ENCODE measurements at places on chromosomes 12 and 14.
A peak's percentile ranks its signal among the peaks of the same experiment; 100 is the strongest.

DNA sequence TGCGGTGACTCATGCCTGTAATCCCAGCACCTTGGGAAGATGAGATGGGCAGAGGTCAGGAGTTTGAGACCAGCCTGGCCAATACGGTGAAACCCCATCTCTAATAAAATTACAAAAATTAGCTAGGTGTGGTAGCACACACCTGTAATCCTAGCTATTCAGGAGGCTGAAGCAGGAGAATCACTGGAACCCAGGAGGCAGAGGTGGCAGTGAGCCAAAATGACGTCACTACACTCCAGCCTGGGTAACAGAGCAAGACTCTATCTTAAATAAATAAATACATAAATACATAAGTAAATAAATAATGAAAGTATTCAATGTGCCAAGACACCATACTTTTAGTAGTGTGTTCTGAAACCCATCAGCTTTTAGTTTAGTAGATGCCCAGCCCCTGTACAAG lies 308.1 kb upstream of the FLRT2 start:
- DNase-seq = no peak

DNA sequence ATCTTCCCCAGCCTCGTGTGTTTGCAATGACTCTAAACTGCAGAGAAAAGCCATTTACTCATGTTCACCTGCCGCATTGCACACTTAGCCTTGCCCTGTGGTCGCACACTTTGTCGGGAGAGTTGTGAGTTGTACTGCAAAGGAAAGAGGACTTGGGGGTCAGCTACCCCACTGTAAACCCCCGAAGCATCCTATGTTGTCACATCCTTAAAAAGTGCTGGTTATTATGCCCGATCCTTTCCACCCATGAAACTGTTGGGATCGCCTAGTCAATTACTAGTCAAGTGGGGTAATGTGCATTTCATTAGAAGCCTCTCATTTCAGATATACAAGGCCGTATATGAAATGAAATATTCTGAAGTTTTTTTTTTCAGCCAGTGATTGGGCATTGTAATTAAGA lies 98.2 kb downstream of the SRRM4 start:
- DNase-seq = no peak

DNA sequence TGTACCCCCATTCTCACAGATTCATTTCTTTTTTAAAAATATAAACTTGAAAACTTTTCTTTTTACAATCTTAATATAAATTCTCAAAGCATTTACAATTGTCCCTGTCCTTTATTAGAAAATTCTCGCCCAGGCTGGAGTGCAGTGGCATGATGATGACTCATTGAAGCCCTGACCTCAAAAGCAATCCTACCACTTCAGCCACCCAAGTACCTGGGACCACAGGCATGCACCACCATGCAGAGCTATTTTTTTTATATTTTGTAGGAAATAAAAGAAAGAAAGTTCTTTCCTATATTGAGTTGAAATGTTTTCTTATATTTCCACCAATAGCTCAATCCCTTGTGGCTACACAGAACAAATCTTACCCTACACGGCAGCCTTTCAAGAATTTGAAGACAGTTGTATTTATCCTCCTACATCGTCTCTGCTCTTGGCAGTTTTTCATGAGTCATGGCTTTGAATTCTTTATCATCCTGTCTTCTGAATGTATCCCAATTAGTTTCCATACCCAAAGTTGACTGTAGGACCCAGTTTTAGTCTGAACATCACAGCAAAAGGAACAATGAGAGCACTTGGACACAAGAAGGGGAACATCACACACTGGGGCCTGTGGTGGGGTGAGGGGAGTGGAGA lies 52.4 kb downstream of the SYT1 start:
- no peak for DNase-seq

DNA sequence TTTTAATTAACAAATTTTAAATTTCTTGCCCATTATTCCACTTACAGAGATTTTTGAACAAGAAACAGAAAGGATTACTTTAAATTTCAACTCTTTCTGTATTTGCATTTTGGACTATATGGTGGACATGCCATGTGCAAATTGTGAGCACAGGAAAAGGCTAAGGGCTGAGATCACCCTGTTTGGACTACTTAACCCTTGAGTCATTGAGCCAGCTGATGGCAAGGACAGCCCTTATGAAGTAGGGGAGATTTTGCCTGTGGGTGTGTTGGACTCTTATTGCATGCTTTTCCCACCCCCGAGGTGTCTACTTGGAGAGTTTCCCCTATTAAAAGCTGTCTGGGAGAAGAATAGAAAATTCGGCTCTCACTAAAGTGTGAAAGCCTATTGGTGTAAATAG lies 17.2 kb downstream of the DERA start:
- no peak for DNase-seq

GRCh38 chr14:103576371-103577024 lies 13.7 kb downstream of the COA8 start:
- peak; percentile 85 for DNase-seq

DNA sequence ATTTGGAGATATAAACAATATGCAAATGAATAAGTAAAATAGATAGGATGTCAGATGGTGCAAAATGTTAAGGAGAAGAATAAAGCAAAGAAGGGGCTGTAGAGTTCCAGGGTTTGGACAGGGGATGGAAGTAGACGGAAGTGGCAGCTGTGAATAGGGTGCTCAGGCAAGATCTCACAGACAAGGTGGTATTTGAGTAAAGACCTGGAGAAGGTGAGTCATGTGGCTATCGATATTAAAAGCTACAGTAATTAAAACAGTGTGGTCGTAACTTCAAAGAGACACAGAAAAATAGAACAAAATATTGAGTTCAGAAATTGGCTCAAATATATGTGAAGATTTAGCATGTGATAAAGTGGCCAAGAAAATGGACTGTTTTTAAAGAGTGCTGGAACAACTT lies 61.3 kb upstream of the SLC38A2 start:
- DNase-seq = no peak

GRCh38 chr12:22409377-22410164 lies 75.1 kb upstream of the ST8SIA1 start:
- no peak for DNase-seq

DNA sequence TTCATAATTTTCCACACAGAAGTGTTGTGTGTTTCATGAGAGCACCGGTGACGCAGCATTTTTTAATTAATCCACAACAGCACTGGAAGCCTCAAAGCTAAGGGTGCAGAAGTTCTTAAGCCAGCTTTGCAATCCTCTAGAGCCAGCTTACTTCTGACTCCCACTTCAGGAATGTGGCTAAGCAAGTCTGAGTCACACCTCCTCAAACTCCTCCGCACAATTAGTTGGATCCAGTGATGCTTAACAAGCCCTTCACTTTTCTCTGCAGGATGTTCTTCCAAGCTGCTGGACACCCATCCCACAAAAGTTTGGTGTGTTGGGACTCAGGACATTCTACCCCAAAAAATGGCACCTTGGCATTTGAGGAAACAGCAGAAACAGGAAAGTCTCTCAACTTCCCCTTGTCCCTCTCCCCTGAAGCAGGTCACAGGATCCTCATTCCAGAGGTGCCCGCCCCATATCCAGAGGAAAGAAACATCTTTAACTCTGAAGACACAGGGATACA lies 210.0 kb downstream of the PPM1H start:
- peak; percentile 90 for DNase-seq

DNA sequence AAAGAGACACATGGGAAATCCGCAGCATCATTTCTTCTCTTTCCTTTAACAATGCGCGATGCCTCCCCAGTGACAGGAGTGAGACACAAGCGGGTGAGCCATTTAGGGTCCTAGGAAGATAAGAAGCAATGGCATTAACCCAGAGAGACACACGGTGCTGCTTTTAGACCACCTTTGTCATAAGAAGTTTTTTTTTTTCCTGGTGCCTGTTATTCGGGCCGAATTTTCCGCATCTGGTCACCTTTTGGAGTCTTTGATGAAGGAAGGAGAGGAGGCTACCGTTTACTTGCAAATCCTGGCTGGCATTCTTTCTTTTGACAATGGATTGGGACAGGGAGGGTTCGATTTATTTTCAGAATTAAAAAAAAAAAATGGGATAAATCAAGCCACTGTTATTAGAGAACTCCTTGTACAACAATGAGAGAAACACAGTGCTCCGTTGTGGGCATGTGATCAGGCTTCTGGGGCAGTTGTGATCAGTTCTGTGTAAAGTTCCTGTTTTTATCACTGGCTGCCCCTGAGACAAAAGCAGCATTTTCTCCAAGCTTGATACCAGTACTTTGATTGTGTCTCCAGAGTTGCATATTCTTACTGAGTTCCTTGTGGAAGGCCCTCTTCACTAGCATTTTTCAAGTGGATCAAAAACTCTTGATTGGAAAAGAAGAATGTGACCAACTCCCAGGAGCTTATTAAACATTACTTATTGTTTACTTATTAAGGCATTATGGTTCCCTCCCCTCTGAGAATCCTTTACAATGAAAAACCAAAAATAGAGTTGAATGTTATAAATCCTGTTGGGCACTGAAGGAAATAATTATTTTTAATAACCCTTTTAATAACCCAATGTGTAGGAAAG lies 1.1 kb downstream of the DIP2B start:
- DNase-seq = no peak

DNA sequence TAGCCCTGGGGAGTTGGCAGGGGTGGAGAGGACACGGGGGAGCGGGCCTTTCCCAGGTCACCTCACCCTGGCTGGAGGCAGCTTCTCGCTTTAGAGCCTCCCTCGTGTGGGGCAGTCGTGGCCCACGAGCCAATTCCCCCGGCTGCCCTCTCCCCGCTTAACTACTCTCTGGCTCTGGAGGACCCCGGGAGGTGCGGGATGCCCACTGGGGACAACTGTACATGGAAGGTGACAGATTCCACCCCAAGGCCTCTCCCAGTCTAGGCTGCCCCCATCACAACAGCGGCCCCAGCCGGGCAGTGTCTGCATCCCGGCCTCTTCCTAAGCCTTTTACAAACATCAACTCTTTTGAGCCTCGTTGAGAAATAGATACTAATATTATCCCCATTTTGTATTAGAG lies 78.1 kb downstream of the KIF26A start:
- no peak for DNase-seq

GRCh38 chr12:106894774-106895173 lies 60.9 kb upstream of the TMEM263 start:
- DNase-seq = no peak

GRCh38 chr14:78519863-78520262 lies 349.7 kb downstream of the NRXN3 start:
- DNase-seq = peak; percentile 4

DNA sequence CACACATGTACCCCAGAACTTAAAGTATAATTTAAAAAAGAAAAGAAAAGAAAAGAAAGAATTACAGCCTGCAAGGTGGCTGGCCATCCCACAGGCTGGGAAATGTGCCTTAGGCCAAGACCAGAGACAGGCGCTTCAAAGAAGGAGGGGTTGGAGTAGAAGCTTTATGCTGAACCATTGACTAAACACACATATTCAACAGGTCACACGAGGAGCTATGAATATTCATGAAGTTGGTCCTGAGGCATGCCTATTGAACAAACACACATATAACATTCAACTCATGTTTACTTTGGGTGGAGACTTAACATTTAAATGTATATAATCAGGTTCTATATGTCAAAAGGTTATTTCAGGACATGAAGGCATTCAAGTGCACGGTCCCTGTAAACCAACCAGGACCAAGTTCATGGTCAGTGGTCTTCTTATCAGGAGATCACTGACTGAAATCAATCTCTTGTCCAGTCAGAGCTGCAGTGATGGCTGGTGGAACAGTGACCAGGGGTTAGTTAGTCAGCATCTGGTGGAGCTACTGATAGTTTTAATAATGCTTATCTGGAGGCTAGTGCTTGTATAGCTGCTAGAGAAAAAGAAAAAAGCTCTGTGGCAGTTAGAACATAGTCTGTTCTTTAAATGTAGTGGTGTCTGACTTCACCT lies 35.6 kb upstream of the ITPR2 start:
- DNase-seq = no peak

Data from ELF-1 (cell line).